ENCODE measurements at places on chromosomes 16 and 17. TPM values are rescaled to one million over a fixed set of nuclear protein-coding genes. Genes with fewer than 3 reads are reported as not detected.

The NHERF2 gene
- 1.4 TPM for total RNA-seq

The SOX9 gene
- not detected for total RNA-seq

The SEPHS2 gene
- total RNA-seq: 68.7 TPM

DNA sequence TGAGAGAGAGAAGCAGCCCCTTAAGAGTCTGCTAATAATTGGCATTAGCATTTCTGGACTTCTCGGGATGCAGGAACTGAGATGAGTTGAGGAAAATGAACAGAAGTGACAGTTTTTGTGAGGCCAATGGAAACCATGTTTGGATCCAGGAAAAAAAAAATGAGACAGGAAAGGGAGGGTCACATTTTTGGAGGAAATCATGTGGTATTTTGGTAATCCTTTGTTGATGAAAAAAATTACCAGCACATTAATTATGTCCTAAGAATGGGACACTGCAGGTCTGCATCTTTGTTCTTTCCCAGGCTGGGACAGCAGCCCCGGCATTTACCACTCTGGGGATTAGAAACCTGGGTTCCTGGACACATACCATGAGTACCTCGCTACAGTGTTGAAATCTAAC lies 109.9 kb upstream of the ZFHX3 start:
- H3K4me1 ChIP-seq: no peaks in the 10 kb centered on the region
- no peak overlapping the region for H3K27ac ChIP-seq

- H3K36me3 ChIP-seq: no peaks in the 10 kb centered on the region
- peaks cover 78% of the 10 kb centered on the region for H3K27me3 ChIP-seq
- H3K4me3 ChIP-seq: no peak overlapping the region
- peaks cover 21% of the 10 kb centered on the region for H3K4me1 ChIP-seq
- no peak for DNase-seq
- no peak overlapping the region for H3K27ac ChIP-seq
Observed at GRCh38 chr16:73064212-73064993, 16.5 kb upstream of the ZFHX3 start.

GRCh38 chr17:50075446-50076032 lies 19.6 kb upstream of the PDK2 start:
- H3K4me1 ChIP-seq: peaks cover 4% of the 10 kb centered on the region
- no peak for DNase-seq
- H3K4me3 ChIP-seq: no peak overlapping the region
- peaks cover 6% of the 10 kb centered on the region for H3K36me3 ChIP-seq
- H3K27me3 ChIP-seq: no peaks in the 10 kb centered on the region

GRCh38 chr17:39845052-39845846 lies 18.9 kb downstream of the IKZF3 start:
- no peak overlapping the region for H3K4me3 ChIP-seq
- peaks cover 34% of the 10 kb centered on the region for H3K36me3 ChIP-seq
- peaks cover 65% of the 10 kb centered on the region for H3K4me1 ChIP-seq
- H3K27ac ChIP-seq: no peak overlapping the region
- no peaks in the 10 kb centered on the region for H3K27me3 ChIP-seq

- no peak overlapping the region for H3K4me3 ChIP-seq
- peaks cover 37% of the 10 kb centered on the region for H3K36me3 ChIP-seq
- H3K27me3 ChIP-seq: no peaks in the 10 kb centered on the region
- H3K27ac ChIP-seq: no peak overlapping the region
- H3K4me1 ChIP-seq: no peaks in the 10 kb centered on the region
- DNase-seq: no peak
Observed at GRCh38 chr17:39548494-39549225, 59.1 kb downstream of the NEUROD2 start.

All from activated CD8-positive, alpha-beta T cell treated with anti-CD3 and anti-CD28 coated beads, Interleukin-2, amount 10 ng/mL, durations not matched to agents 7 days and 5 days (primary cell).